ENCODE measurements at places on chromosomes 16 and 17.

- peak; percentile 57 for DNase-seq
Observed at GRCh38 chr17:34248511-34249024, 6.5 kb upstream of the CCL2 start.

GRCh38 chr17:57911834-57912673 lies 43.2 kb downstream of the CUEDC1 start:
- no peak for DNase-seq

- no peak for DNase-seq
Observed at GRCh38 chr17:8948462-8948861, 17.0 kb downstream of the PIK3R5 start.

GRCh38 chr17:45320931-45321461 lies 4.2 kb upstream of the MAP3K14 start:
- peak; percentile 63 for DNase-seq

DNA sequence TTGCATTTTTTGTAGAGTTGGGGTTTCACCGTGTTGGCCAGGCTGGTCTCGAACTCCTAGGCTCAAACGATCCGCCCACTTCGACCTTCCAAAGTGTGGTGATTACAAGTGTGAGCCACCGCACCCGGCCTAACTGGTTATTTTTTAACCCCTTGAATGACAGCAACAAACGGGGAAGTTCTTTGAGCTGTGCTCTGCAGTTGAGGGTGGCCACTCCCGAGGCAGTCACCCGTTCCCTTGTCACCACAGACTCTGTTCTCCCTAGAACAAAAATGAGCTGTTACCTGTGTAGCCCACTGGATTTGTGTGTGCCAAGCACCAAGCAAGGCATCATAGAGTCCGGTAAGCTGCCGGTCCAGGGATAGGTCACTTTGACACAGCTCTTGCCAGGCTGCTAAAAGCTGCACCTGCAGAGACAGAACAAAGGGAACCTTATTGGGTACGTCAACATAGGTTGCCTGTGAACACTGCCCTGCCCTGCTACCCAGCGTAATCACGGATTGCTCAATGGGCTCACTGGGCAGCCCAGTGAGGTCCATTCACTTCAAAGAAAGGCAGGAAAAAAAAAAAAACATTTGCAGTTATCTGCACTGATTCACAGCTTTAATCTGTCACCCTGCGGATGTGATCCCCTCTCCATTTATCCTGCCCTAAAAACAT lies 19.6 kb downstream of the COG7 start:
- no peak for DNase-seq

DNA sequence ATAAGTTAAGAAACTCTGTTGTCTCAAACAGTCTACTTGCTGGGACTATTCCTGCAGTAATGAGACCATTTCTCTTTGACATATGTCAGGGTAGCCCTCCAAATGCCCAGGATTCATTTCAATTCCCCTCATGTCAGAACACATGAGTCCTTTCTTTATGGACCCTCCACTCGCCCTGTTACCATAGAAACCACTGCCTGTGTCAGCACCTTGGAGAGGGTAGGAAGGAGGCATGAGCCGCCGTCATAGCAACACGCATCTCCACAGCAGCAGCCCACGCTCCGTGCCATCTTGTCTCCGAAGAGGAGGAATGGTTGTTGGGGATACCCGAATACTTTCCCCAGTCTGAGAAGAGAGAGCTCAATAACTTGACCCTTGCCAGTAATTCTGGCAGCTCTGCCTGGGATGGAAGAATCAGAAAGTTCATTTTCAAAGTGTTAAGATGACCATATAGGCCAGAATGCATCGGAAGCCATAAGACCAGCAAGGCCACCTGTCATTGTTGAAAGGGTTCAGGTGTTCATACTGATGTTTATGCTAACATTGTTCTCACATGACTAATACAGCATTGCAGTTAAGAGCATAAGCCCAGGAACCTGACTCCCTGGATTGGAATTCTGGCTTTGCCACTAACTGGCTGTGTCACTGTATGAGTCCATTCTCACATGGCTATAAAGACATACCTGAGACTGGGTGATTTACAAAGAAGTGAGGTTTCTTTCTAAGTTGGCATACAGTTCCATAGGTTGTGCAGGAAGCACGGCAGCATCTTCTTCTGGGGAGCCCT lies 141.3 kb downstream of the ABCC12 start:
- DNase-seq, result no peak

- DNase-seq, result no peak
Observed at GRCh38 chr16:84284154-84284722, 10.4 kb upstream of the WFDC1 start.

DNA sequence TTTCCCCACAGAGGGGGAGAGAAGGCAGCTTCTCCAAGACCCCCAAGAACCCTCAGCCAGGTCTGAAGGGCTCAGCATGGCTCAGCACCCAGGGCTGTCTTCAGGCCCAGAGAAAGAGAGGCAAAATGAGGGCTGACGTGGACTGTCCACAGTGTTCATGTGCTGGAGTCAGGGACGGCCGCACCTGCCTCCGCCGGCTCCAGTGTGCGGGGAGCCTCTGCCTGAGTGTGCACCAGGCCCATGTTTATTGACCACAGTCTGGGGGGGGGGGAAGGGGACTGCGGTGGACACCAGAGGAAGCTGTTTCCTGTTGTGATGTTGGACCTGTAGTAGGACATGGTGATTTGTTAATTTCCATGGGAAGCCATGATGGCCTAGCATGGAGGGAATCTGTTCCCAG lies 6.9 kb downstream of the MRM1 start:
- DNase-seq, result no peak

- DNase-seq, result no peak
Observed at GRCh38 chr17:39305978-39306377, 80.2 kb upstream of the STAC2 start.

GRCh38 chr16:1188432-1189189 lies 35.7 kb downstream of the CACNA1H start:
- peak; percentile 78 for DNase-seq

- no peak for DNase-seq
Observed at GRCh38 chr16:12097523-12098428, 121.2 kb downstream of the SNX29 start.
